ENCODE measurements at places on chromosomes 4 and X.
A peak's percentile ranks its signal among the peaks of the same experiment; 100 is the strongest.

GRCh38 chr4:14863418-14864364, 138.6 kb upstream of the CPEB2 start:
- DNase-seq, result no peak

DNA sequence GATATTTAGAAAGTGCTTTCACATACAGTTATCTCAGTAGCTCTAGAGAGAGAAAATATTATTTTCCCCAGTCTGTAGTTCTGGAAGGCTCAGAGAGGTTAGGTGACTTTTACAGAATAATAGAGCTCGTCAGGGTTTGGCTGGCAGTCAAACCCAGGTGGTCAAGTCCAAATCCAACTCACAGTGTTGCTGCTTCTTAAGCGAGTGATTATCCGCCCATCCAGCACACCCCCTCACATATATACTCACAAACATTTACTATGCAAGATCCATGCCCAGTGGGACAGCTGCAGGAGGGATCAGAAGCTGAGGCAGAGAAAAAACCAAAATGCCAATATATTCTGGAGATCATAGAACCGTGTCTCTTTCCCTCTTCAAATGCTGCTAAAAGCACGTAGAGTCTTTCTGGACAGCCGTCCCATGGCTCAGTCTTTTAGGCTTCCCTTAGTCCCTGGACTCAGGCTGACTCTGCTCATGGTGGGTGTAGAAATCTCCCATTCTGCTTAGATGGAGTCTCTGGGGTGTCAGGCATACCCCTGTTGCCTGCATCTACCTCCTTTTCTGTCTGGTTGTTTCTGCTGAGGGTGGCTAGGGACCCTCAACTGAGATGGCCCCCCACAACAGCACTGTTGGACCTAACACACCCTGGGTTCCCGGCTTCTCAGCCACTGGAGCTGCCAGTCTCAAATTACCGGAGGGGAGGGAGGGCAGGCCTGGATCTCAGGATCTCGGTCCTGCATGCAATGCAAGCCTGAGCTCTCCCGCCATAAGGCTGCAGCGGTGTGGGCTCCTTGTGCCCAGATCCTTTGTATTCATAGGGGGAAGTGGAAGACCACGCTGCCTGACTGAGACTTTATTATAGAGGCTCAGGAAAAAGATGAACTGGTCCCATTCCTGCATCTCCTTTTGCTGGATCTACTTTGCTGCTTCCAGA, at the start of gene CHRNA9:
TSS of gene CHRNA9 (plus strand) at position 743 of the 934 bp plus-strand sequence. CDS start at position 878, 135 bp downstream.
- DNase-seq, result no peak

- no peak for DNase-seq
Observed at GRCh38 chr4:48642421-48643374, 137.4 kb downstream of the FRYL start.

DNA sequence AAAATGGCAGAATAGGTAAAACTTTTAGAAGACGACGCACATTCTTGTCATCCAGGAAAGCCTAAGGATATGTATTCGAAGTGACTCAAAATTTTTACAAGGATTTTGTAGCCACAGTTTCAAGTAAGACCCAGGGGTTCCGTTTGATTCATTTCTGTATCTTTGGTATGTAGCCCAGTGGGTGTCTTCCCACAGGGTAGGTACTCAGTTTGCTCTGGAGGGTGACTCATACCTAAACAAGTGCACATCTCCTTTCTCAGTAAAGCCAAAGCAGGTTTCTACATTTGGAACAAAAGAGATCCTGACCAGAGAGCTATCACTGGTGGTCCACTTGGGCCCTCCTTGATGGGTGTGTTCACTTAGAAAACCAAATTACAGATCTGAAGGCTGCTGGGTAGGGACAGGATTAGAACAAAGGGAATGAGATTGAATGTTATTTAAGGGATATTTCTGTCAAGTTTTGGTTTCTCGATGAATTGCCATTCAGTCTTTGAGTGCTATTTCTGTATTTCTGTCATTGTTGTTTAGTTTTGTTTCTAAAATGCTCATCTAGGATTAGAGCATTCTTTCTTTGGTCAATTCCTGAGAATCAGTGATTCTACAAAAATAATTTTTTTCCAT, 56.1 kb downstream of the PLS3 start:
- DNase-seq, result no peak

GRCh38 chr4:24722026-24722568, 73.3 kb upstream of the SOD3 start:
- DNase-seq, result no peak

- DNase-seq, result no peak
Observed at GRCh38 chr4:124432500-124432899, 280.0 kb downstream of the ANKRD50 start.

DNA sequence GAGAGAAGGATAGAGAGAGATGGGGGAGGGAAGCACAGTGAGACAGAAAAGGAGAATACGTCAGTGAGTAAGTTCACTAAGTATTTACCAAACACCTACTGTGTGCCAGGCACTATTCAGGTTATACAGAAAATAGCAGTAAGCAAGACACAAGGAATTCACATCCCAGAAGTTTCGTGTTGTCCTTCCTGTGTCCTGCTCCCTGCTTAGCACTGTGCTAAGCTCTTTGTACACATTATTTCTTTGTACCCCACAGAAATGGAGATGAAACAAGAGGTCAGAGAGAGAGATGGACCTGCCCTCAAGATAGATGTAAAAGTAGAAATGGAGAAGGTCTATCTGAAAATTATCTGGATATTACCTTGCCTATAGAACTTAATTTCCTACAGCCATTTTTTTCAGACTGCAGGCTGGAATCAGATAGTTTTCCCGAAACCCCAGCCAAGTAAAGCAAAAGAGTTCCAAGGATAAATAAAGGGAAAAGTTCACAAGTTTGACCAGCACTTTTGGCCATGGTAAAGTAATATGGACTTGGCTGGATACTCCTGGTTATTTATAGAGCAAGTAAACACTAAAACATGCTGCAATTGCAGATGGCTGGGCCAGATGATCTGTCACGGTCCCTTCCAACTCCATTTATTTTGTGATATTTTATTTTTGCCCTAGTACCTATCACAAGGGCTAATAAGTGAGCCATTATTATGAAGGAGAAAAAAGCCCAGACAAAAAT, 353.7 kb upstream of the SLC7A11 start:
- DNase-seq, result no peak

- DNase-seq, result no peak
Observed at GRCh38 chrX:154082396-154083125, 15.0 kb downstream of the MECP2 start.

GRCh38 chr4:83258461-83258860, 26.1 kb downstream of the COQ2 start:
- DNase-seq, result no peak

- DNase-seq, result no peak
Observed at GRCh38 chr4:151048913-151049312, 33.8 kb upstream of the LRBA start.

DNA sequence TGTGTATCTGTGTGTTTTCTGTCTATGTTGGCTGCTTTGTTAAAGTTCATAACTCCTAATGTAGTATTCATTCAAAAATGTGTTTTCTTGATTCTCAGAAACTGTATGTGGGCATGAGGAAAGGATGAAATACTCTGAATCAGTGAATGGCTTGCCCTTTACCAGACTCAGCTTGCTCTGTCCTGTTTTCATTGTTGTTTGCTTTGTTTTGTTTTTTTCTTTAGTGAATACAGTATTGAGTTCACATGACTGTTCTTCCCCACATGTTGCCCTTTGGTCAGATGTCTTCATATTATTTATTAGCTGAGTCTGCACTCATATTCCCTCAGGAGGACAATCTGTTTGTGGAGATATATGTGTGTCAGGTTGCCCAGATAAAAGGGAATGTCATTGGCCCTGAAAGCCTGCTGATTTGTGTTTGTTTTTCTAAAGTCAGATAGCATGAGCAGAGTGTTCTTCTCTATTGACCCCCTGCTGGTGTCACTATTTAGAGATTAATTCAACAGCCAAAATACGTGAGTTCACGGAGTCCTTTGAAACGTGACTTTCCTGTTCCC, 1184.4 kb downstream of the RPA4 start:
- DNase-seq, result no peak

DNA sequence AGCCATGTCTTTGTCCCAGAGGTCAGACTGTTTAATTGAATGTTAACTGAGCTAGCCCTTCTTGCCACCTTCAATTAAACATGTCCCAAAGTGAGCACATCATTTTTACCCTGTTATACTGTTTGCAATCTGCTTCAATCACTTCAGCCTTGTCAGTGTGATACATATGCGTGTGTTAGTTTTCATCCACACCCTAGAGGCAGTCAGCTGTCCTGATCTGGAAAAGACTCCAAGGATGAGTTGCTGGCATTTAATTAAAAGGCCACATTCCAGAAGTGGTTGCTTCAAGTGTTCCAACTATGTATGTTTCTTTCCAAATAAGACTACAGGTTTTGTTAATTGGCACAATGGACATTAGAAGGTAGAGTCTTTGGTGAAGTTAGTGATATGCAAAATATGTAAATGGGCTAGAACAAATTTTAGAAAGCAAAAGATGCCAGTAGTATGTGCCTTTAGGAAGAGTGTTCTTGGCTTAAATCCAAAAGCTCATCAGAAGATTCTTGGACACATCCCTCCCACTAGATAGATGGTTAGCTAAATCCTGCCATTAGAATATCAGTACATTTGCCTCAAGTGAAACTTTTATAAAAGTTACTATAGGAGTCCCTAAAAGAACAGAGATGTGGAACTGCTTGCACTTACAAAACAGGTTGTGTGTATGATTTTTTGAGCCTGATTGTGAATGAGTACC, 79.5 kb upstream of the SLIT2 start:
- no peak for DNase-seq

DNA sequence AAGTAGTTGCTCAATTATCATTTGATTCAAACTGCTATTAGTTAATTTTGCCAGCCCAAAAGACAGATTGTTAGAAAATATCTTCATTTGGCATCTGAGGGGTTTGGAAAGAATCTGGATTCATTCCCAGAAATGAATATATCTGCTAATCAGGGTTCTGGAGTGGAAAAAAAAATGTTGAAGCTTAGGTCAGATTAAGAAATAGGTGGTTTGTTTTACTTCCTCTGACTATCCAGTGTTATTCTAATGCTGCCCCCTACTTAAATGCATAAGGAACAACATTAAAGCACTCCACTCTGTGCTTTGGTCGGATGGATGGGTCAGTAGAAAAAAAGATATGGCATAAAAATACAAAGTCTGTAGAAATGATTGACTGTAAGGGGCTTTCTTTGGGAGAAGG, 89.0 kb downstream of the LUZP4 start:
- no peak for DNase-seq

GRCh38 chr4:31946456-31946855, 1226.3 kb downstream of the PCDH7 start:
- DNase-seq, result no peak

DNA sequence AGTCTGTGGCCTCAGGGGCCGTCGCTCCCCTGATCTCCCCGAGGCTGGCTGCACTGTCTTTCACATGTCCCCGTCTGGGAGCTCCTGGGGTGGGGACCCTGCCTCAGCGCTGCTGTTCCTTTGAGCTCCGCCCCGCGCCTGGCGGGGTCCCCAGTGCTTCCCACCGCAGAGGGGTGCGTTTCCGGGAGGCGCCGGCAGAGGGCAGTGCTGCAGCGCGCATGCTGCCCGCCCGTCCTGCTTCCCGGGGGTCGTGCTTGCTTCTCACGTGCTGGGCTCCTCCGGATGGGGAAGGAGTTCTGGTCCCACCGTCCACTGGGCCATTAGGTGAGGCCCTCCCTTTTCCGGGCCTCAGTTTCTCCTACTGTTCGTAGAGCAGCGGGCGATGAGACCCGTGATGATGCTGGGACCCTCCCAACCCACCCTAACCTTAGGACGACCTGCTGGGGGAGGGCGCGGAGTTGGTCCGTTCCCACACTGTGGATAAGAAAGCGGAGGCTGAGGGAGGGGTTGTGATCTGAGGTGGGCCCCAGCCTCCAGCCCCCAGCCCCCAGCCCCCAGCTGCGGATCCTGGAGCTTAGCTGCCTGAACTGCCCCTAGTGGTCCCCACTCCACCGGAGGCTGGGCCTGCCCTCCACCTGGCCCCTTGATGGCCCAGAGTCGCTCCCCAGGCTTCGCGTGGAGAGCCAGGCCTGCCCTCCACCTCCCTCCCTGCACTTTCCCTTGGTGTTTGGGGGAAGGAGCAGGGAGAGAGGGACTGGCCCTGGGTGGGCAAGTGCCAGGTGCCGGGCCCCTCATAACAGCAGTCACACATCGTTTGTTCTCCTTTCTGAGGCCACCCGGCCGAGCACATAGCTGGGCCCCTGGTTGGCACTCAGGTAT, 15.3 kb downstream of the CPZ start:
- DNase-seq, result peak; percentile 37

- no peak for DNase-seq
Observed at GRCh38 chr4:105092356-105092755, 54.3 kb upstream of the TET2 start.

GRCh38 chr4:1219566-1219950, 29.4 kb downstream of the CTBP1 start:
- DNase-seq, result no peak

DNA sequence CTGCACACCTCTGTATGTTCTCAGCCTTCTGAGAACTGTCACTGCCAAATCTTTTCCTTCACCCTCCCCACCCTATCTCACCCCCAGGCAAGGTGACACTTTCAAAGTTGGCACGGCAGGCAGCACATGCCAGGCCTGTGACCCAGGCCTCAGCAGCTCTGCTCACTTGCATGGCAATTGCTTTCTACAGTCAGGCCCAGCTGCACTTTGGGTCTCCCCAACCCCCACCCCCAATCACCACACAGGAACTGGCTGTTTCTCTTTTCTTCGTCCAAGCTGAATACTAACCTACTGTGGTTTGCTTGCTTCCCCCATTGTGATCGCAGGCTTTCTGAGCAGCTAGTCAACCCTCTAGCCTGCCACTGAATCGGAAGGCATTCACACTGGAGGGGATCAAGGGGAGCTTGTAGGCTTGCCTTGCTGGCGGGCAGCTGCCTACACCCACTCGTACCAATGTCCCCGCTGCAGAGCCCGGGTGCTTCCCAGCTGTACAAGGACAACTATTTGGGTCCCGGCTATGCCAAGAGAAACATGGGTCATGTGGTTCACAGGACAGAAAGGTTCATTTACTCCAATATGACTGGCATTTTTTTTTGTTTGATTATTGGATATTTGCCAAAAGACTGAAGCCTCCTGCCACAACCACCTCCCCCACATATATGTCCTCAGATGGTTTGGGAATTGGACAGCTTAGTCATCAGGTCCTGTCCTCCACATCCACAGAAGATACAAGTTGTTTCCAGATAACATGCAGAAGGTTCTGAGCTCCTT, 28.1 kb downstream of the SLC25A43 start:
- peak; percentile 91 for DNase-seq

DNA sequence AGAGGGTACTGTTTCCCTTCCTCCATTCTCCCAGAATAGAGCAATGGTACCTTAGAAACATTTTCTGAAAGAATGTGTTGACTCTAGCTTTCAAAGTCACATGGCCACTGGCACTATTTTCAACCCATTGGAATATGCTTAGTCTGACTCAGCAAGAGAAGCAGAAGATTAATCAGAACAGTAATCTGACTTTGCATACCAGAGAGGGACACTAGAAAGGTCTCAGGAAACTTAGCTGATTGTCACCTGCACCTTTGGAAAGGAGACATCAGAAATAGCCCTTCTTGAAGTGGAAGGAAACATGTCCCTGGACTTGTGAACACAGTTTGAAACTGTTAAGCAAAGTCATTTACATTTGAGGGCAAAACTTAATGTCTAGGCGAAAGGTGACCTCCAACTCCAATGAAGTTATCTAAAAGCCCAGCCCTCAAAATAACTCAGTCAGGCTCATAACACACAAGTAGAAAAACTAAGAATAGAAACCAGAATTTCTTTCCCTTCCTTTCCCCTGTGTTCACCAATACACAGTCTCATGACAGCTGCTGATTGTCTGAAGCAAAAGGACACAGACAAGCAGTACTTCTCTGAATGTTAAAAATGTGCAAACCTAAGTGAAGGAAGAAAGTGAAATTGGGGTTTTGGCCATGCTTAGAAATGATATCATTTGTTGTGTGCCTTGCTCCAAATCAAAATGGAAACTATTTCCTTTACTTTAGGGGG, 270.8 kb downstream of the GRIA3 start:
- DNase-seq, result no peak

Measured in KBM-7 (cell line).